ENCODE measurements at places on chromosomes 13 and 19. TPM values are rescaled to one million over a fixed set of nuclear protein-coding genes. Genes with fewer than 3 reads are reported as not detected.

The LRRC4B gene
- not detected for total RNA-seq

The GPR12 gene
- total RNA-seq: not detected

The ZNF30 gene
- 5.1 TPM for total RNA-seq

The SYT5 gene
- not detected for total RNA-seq

The CCDC169 gene
- 4.5 TPM for total RNA-seq

The CYP2F1 gene
- not detected for total RNA-seq

The CERS4 gene
- 8.0 TPM for total RNA-seq

The ARL11 gene
- total RNA-seq: 0.10 TPM

The ZNF714 gene
- total RNA-seq: 9.8 TPM

The NANOS2 gene
- not detected for total RNA-seq

The CEACAM8 gene
- not detected for total RNA-seq

The ZNF358 gene
- total RNA-seq: 26.2 TPM

The ALOX5AP gene
- total RNA-seq: 0.38 TPM

The NCR1 gene
- not detected for total RNA-seq

The GPR4 gene
- total RNA-seq: 5.2 TPM

The C19orf38 gene
- 0.38 TPM for total RNA-seq

The NRTN gene
- total RNA-seq: not detected

The SELENOV gene
- total RNA-seq: not detected

The PSG2 gene
- total RNA-seq: not detected

The ANKRD24 gene
- total RNA-seq: 0.10 TPM

The SYNE4 gene
- total RNA-seq: 0.19 TPM

The MYBPC2 gene
- not detected for total RNA-seq

The ZNF878 gene
- not detected for total RNA-seq

The PGLYRP2 gene
- not detected for total RNA-seq

The SNRPD2 gene
- total RNA-seq: 256 TPM

The B3GNT3 gene
- 0.10 TPM for total RNA-seq

The ZNF100 gene
- 9.1 TPM for total RNA-seq

The CRB3 gene
- total RNA-seq: not detected

All from vein endothelial cell (primary cell).